ENCODE measurements at places on chromosomes 4 and X.
A peak's percentile ranks its signal among the peaks of the same experiment; 100 is the strongest.

- DNase-seq, result no peak
Observed at GRCh38 chrX:48001260-48001659, 2.5 kb downstream of the ZNF182 start.

DNA sequence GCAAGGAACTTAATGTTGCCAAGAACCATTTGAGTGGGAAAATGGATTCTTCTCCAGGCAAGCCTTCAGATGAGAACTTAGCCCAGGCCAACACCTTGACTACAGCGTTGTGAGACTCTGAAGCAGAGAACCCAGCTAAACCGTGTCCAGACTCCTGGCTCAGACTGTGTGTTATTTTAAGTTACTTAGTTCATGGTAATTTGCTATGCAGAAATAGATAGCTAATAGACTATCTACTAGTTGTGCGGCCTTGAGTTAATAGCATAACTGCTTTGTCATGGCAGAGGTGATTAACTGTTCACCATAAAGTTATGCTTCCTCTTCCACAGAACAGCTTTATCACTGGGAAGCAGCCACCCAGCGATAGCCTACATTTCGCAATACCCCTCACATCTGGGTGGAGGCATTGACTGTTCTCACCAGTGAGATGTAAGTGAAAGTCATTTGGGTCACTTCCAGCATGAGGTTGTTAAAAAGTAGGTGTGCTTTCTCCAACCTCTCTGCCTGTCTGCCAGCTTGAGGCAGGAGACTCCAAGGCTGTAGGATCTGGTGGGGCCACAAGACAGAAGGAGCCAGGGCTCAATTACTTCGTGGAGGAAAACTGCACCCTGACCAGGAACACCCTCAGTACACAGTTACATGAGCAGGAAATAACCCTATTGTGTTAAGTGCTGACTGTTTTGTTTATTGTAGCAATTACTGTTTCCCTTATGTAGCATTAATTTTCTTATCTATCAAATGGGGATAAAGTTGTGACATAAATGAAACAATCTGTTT lies 94.2 kb downstream of the GPAT3 start:
- no peak for DNase-seq

- no peak for DNase-seq
Observed at GRCh38 chr4:150247184-150247583, 168.9 kb downstream of the DCLK2 start.

DNA sequence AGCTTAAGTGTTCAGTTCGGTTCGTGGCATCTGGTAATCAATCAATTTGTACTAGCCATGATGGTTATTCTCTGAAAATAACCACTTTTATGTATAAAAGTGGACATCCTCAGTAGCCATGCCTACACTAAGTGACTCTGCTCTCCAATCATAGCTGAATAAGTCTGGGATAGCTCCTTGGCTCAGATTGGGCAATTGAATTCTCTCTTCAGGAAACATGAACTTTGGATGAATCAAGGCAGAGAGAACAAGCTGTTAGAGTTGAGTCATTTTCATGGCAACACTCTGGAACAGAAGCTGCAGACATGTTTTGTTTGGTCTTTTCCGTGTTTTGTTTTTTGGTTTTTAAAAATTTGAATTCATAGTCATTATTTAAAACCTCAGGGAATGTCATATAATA lies 66.8 kb upstream of the TMEM164 start:
- DNase-seq, result no peak

- no peak for DNase-seq
Observed at GRCh38 chrX:11257711-11258110, 35.5 kb upstream of the AMELX start.

- DNase-seq, result peak; percentile 77
Observed at GRCh38 chr4:87973283-87974169, 2.0 kb upstream of the SPP1 start.

- no peak for DNase-seq
Observed at GRCh38 chr4:145819853-145820181, 118.8 kb downstream of the ZNF827 start.

GRCh38 chr4:156098805-156099204 lies 145.1 kb upstream of the CTSO start:
- DNase-seq, result no peak

- no peak for DNase-seq
Observed at GRCh38 chrX:131828482-131828881, 194.6 kb upstream of the STK26 start.

DNA sequence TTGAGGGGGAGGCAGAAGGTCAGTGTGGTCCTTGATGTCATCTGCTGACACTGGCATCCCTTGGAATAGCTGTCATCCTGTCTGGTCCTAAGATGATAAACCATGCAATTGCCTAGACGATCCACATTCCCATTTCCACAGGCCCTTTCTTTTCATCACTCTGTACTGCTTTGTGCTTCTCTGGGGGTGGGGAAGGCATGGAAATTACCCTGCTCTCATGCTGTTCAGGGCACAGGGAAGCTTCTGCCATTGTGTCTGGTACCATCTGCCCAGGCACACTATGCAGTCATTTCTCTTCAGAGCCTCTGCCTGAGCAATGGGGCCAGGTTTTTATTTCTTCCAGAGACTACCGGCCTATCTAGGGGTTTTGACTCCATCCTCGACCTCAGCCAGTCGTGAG lies 49.7 kb upstream of the ELOVL6 start:
- DNase-seq, result no peak

GRCh38 chrX:31070057-31070468 lies 1.8 kb downstream of the FTHL17 start:
- DNase-seq, result no peak

GRCh38 chrX:134171661-134172587 lies 65.1 kb upstream of the CCDC160 start:
- DNase-seq, result peak; percentile 25

- no peak for DNase-seq
Observed at GRCh38 chrX:20472148-20472547, 205.4 kb upstream of the RPS6KA3 start.

DNA sequence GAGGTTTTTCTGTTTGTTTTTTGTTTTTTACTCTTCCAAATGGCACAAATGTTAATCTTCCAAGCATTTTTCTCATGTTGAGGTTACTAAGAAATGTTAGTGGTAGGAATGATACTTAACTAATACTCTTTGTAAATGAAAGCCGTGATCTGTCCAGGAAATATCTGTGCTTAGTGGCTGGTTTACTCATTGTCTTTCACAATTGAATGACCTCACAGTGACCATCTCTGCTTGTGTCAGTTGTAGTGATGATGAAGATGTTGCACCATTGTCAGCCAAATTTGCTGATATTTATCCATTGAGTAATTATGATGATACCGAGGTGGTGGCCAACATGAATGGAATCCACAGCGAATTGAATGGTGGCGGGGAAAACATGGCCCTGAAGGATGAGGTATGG lies 93.5 kb downstream of the TNIP2 start:
- DNase-seq, result peak; percentile 4

- no peak for DNase-seq
Observed at GRCh38 chr4:17398805-17399204, 113.1 kb downstream of the QDPR start.

GRCh38 chr4:96675896-96676295 lies 836.0 kb downstream of the PDHA2 start:
- no peak for DNase-seq

- DNase-seq, result no peak
Observed at GRCh38 chrX:137684591-137684990, 118.7 kb downstream of the ZIC3 start.

- DNase-seq, result no peak
Observed at GRCh38 chr4:9952415-9952950, 68.8 kb downstream of the SLC2A9 start.

GRCh38 chr4:120010646-120011045 lies 56.0 kb downstream of the MAD2L1 start:
- no peak for DNase-seq

DNA sequence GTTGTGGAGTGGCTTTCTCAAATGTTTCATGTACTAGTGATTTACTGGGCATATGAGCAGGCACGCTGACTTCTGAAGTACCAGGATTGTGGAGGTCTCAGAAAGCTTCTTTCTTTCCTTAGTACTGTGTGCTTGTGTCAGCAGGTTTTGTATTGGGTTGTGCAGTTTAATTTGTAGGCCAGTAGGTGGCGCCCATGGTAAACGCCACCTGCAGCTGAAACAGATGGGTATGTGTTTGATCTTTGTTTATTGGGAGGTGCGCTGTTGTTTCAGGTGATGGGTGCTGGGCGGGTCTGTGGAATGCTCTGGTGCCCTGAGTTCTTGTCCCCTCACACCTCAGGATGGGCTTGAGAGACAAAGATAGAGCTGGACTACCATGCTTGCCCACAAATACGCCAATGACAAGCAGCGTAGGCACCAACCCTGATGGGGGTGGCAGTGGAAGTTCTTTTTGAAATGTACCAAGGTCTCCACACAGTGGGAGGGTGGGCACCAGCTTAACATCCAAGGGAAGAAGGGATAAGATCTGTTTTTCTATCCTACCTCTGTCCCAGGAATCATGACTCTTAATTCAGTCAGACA lies 141.5 kb downstream of the RPS6KA6 start:
- DNase-seq, result peak; percentile 16

- DNase-seq, result peak; percentile 19
Observed at GRCh38 chrX:24494647-24495075, 29.6 kb downstream of the PDK3 start.

DNA sequence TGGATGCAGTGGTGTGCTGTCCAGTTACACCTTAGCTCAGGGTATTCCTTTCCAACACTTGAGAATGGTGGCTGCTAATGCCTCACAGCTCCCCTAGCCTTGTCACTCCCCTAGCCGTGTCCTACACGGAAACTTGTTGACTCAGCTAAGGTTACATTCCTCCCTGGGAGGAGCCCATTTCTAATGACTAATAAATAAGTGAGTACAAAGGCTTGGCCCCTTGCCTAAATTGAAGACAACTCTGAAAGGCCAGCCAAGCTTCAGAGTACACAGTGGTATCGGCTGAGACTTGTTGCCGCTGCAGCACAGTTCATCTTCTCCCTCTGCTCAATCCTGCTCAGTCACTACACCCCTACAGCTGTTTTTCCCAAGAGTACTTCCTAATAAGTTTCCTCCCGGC lies 21.2 kb upstream of the SLC25A31 start:
- DNase-seq, result peak; percentile 87

DNA sequence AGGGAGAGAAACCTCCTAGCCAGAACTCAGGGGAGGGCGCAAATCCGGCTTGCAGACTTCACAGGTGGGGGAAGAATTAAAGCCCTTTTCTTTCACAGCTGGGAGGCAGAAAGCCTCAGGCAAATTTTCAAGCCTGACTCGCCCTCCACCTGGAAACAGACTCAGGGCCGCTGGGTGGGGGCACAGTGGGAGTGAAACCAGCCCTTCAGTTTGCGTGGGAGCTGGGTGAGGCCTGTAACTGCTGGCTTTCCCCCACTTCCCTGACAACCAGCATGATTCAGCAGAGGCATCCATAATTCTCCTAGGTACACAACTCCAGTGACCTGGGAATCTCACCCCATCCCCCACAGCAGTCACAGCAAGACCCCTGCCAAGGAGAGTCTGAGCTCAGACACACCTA lies 206.9 kb upstream of the INTU start:
- DNase-seq, result no peak

DNA sequence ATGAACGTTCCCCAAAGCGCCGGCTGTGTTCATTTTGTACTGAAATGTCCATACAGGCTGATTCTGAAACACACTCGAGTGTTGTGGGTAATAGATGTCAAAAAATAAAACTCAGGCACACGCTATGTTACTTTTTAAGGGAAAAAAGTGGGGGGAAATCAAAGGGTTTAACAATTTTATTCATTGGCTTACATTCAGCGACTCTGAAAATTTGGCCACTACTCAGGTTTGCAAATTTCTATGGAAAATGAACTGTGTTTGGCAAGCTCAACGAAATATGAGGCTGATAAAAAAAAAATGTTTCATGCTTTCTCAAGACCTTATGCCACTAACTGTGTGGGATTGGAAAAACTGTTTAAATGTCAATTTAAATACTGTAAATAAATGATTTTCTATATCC lies 18.5 kb downstream of the AMELX start:
- DNase-seq, result no peak

- peak; percentile 19 for DNase-seq
Observed at GRCh38 chr4:127870688-127871087, 10.0 kb upstream of the PLK4 start.

- DNase-seq, result no peak
Observed at GRCh38 chr4:162131256-162131655, 32.5 kb downstream of the FSTL5 start.

DNA sequence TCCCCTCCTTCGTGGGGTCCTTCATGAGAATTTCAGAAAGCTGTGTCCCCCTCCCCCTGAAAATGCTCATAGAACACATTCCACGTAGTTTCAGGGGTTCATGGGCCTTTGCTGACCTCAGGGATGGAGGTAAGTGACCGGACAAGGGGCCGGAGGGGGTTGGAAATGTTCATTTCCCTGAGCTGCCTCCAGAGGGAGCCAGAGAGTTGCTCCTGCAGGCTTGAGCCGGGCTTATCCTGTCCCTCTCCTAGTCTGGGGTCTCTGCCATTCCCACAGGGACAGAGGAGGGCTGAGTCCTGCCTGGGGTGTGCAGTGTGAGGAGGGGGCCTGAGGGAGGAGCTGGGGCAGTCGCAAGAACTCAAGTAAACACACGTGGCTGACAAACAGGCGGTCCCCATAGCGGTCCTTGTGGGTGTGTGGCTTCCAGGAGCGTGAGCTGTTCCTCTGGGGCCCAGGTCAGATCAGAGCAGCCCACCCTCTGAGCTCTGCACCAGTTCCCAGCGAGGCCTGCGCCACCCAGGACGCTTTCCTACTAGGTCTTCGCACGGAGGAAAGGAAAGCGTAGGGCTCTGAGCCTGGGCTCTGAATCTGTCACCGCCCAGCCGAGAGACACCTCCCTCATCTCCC lies 62.5 kb downstream of the WFS1 start:
- no peak for DNase-seq

All from kidney capillary endothelial cell (primary cell).